AML-193 (cell line): ENCODE measurements at places on chromosomes 6 and 20.

DNA sequence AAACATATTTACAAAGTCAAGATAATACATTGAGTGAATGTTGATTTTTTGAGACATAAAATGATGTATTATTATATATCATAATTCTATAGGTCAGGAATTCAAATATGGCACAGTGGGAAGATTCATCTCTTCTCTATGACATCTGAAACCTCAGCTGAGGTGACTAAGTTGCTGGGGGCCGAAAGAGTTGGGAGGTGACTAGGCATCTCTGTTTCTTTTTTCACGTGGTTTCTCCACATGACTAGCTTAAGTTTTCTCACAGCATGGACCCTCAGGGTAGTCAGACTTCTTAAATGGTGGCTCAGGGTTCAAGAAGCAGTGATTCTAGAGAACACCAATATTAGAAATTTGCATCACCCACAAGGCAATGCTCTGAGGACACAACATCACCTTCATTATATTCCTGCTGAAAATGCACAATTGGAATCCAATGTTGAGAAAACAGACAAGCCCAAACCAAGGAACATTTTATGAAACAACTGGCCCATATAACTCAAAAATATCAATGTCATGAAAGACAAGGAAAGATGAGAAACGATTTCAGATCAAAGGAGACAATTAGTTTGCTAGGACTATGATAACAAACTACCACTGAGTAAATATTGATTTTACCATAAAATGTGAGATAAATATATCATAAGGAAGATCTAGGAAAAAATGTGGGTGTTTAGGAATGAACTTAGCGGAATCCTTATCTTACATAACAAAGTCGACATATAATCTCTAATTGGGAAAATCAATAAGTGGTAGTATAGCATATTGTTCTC, 273.3 kb upstream of the IRAK1BP1 start:
- DNase-seq, result no peak

DNA sequence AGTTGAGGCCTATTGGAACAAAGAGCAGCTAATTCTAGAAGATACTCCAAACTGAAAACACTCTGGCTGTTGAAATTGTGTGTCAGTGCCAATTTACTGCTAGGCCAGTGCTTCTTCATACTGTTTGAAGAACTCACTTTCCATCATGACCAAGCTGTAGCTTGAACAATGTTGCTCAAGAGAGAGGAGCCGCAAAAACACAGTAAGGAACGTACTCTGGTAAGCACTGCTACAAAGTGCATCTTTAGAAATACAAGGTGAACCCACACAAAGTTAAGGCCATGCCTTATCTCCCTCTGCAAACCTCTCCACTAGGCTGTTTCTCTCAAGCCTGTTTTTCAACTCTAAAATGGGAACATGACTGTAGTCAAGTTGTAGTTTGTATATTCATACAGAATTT, 74.5 kb upstream of the TULP1 start:
- DNase-seq, result no peak

DNA sequence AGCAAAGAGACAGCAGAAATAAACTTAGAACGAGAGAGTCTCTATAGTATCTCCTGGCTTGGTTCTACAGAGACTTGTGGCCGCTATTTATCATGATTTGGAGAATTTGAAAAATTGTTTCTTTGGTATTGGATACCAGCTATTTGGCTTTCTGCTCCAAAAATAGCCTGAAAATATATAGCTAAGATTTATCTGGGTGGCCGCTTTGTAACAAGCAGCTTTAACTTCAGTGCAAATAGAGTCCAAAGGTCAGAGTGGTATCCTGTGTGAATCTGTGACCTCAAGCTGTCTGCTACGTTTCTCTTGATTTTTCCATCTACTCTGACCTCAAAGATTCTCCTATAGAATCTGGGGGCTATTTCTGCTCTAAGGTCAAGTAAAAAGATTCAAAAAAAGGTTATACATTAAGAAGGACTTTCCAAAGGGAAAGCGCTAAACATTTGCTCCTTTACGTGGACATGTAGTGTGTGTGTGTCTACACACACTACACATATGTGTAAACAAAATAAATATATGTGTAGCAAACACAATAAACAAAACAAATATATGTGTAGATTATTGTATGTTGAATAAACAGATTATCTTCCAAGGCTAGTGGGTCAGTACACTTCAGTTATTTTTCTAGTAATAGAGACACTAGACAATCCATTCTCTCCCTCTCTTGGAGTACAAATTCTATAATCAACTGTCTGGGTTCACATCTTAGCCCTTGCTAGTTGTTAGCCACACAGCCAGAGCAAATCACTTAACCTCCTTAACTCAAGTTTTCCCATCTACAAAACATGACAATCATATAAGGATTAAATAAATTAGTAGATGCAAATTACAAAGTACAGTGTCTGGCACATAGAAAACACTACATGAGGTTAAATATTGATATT, 40.8 kb downstream of the CHD6 start:
- no peak for DNase-seq

DNA sequence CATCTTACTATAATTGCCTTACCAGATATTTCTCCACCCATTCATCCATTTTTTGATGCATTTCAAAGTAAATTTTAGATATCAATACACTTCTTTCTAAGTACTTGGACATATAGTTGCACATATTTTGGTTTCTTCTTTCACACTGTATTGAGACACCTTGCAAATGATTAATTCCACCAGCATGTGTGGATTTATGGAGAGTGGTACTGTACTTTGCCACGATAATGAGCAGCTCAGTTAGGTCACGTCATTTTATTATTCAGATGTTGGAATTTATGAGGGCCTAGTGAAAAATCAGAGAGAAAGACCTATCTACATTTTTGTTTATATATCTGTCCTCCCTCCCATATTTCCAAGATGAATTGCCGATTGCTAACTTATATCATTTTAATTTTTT, 5.3 kb downstream of the NFYA start:
- no peak for DNase-seq

DNA sequence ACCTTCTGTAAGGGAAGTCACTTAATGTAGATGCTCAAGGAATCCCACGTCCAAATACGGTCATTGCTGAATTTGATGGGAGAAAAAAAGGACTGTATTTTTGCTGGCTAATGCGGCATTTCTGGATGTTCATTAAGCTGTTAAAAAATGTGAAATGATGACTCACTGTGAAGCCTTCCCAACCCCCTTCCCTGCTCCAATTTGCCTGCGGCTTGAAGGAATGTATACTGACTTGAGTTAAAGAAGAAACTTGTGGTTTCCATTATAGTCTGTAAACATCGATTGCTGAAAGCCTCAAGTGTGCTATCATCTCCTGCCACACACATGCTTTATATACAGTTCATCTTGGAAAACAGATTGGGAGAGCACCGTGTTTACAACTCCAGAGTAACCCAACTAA, 249.1 kb upstream of the JAG1 start:
- DNase-seq, result no peak

GRCh38 chr20:62875419-62876361, 14.1 kb upstream of the TCFL5 start:
- DNase-seq, result no peak

DNA sequence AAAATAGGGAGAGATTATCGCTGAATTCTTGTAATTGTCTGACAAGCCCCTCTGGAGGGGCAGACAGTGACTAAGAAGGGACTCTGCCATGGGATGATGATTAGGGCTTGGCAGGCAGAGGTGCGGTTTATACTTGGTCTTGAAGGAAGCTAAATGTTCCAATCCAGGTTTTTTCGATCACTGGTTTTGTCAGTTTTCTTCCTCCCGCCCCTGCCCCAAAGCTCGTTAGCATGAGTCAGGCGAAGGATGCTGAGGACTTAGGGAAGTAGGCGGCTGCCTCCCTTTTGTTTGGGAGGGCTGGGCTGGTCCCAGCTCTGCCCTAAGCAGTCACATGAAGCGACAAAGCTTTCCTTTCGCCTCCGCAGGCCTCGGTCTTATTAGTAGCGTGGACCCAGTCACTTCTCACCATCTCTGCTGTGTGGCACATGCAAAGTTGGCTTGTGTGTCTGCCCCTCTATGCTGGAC, 314.2 kb downstream of the CDC5L start:
- DNase-seq, result no peak
